Fibroblast of skin of scalp (primary cell): ENCODE measurements at places on chromosomes 3 and 15.

GRCh38 chr15:65418596-65418995, 4.2 kb downstream of the IGDCC4 start:
- no peak for DNase-seq

DNA sequence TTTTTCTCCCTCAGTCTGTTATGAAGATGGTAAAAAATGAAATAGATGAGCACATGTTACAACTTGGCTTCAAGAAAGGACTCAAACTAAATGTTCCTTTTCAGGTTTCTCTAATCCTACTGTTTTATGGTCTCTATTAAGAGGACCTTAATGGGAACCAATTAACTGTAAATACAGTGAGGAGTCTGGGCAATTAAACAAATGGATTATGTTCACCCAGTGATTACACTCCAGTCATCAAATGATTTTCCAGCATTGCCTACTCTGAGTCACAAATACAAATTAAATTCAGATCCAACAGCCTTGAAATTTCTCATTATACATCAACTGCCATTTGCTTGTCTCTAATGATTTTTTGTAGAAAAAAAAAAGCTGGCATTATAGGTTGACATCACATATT, 129.2 kb downstream of the NEK10 start:
- no peak for DNase-seq

GRCh38 chr3:47342151-47342550, 38.7 kb upstream of the PTPN23 start:
- DNase-seq, result peak; percentile 45

DNA sequence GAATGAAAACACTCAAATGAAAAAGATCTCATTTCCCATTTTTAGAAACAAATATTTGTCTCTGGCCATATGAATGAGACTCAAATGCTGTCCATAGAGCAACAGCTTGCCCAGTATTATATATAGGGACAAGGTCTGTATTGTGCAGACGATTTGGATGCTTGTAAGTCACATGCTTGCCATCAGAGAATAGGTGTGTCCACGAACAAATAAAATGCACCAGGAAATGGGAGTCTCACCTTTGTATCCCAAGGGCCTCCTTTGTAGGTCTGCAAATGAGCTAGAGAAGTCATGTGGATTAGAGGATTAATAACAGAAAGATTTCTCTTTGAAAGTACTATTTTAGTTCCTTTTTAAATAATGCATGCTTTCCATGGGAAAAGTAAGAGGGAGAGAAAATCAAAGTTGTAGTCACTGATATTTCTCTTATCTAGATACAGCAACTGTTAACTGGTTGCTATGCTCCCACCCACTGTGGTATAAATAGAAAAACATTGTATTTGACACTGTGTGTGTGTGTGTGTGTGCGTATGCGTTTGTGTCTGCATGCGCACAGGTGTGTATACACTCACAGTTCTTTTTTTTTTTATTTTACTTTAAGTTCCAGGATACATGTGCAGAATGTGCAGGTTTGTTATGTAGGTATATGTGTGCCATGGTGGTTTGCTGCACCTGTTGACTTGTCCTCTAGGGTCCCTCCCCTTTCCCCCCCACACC, 383.4 kb upstream of the ARRDC4 start:
- DNase-seq, result no peak

DNA sequence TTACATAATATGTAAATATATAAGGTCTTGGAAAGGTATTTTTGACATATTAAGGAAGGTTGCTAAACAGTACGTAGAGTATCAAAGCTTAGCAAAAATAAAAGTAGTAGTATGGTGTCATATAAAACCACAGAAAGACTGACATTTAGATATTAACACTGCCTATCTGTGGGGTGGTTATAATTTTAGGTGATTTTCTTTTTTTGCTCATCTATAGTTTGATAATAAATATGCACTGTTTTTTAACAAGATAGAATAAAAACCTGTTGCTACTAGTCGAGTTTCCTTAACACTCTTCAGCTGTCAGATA, 40.7 kb downstream of the ETV5 start:
- no peak for DNase-seq

GRCh38 chr15:64430000-64430735, 30.2 kb upstream of the ZNF609 start:
- DNase-seq, result peak; percentile 88

DNA sequence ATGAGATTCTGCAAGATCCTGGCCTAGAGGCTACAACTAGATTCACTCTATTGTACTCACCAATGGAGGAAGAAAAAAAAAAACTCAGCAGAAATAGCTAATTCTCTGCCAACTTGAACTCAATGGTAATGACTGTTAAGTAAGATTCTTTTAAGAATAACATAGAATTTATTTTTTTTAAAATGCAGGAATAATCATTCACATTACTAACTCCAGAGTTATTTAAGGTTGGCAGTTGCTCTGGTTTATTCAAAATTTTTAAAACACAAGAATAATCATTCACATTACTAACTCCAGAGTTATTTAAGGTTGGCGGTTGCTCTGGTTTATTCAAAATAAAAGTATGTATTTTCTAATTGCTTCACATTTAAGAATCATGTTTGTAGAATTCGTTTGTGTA, 1071.9 kb downstream of the IGSF11 start:
- no peak for DNase-seq

DNA sequence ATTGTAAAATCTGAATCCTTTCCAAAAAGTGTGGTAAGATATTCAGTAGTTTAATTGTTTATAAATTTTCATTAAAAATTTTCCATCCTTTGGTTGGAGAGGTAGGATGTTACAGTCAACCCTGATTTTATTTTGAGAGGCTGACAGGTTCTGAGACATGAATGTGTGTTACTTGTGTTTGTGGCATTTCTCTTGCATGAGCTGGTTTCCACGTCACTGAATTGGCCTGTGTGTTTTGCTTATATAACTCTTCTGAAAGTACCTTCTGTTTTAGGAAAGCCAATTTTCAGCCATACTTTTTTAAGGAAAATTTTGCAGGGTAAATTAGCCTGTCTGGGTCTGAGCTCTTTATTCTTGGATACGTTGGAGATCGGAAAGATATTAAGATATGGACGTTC, 30.7 kb downstream of the PXYLP1 start:
- peak; percentile 21 for DNase-seq

DNA sequence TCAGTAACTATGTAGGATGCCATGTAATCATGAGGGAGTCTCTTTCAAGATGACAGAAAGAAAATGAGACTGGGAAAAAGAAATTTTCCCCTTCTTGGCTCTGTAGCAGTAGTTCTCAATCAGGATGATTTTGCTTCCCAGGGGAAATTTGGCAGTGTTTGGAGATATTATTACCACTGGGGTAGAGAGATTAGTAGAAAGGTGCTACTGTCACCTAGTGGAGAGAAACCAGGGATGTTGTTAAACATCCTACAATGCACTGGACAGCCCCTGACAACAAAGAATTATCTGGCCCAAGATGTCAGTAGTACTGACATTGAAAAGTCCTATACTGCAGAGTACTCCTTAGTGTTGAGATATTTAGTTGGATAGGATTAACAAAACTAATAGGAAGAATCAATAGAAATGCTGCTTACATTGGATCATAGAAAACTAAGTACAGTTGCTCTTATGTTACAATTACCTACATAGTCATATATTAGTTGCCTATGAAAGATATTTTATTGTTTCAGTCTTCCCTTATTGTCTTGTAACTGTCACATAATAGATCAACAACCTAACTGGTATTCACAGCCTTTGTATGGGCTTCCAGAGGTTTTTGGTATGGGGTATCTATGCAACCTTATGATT, 433.3 kb downstream of the RAP2B start:
- DNase-seq, result peak; percentile 69

GRCh38 chr15:40217166-40217824, 21.6 kb upstream of the PAK6 start:
- peak; percentile 73 for DNase-seq

GRCh38 chr3:177427540-177427939, 230.3 kb upstream of the TBL1XR1 start:
- peak; percentile 58 for DNase-seq
